ENCODE measurements at places on chromosomes 11 and 22. TPM values are rescaled to one million over a fixed set of nuclear protein-coding genes. Genes with fewer than 3 reads are reported as not detected.

The CARNS1 gene
- total RNA-seq = 0.13 TPM

The TSPAN18 gene
- total RNA-seq = not detected

The TMEM45B gene
- not detected for total RNA-seq

The BATF2 gene
- 3.1 TPM for total RNA-seq

The TMEM138 gene
- 64.2 TPM for total RNA-seq

The SUSD2 gene
- 0.17 TPM for total RNA-seq

The SCN4B gene
- total RNA-seq = not detected

The ABCC8 gene
- total RNA-seq = not detected

All from HT1080 (cell line).